ENCODE measurements at places on chromosomes 12 and 14. TPM values are rescaled to one million over a fixed set of nuclear protein-coding genes. Genes with fewer than 3 reads are reported as not detected.

DNA sequence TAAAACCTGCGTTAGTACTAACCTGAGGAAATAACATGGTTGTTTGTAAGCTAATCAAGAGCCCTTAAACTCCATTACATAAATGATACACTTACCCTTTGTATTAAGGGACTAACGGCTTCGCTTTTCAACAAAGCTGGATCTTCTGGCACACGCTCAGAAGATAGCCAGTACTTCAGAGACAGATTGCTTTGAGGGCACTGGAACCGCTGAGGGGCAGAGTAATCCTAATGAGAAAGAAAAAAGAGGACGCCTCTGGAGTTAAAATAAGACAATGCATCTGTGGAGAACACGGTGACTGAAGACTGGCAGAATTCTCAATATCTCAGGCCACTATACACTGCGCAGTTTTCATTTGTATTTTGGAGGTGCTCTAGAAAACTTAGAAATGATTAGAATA is 1.5 kb upstream of the KTN1 start:
- DNase-seq = no peak

GRCh38 chr14:90693413-90693812 is 122.8 kb downstream of the TTC7B start:
- DNase-seq = no peak

- DNase-seq = peak; percentile 44
Observed at GRCh38 chr12:31518680-31519227, 72.2 kb downstream of the DENND5B start.

GRCh38 chr14:28744126-28744525 is 22.5 kb upstream of the FOXG1 start:
- DNase-seq = no peak

DNA sequence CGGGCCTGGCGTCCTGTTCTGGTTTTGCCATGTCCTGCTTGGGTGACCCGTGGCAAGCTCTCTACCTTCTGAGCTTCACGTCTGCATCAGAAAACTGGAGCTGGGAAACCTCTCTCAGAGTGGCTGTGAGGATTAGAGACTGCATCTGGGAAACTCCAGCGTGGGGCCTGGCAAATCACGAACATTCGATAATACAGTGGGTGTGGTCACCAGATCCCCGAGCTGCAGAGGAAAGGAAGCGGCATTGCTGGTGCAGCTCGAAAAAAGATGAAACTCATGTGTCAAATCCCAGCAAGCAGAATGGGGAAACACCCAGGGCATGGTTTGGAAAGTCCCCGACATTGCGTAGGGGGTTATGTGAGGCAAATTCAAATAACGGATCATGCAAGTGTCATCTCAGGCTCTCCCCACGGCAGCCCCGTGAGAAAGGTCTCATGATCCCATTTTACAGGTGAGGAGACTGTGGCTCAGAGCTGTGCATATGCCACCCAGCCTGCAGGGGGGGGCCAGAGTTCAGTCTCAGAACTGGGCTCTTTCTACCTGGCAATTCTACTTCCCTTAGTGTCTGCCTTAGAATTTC is 98.1 kb upstream of the VRK1 start:
- no peak for DNase-seq

GRCh38 chr12:78914859-78915331 is 50.3 kb downstream of the SYT1 start:
- no peak for DNase-seq

GRCh38 chr14:106792543-106792942 is 1266.2 kb downstream of the TMEM121 start:
- no peak for DNase-seq

DNA sequence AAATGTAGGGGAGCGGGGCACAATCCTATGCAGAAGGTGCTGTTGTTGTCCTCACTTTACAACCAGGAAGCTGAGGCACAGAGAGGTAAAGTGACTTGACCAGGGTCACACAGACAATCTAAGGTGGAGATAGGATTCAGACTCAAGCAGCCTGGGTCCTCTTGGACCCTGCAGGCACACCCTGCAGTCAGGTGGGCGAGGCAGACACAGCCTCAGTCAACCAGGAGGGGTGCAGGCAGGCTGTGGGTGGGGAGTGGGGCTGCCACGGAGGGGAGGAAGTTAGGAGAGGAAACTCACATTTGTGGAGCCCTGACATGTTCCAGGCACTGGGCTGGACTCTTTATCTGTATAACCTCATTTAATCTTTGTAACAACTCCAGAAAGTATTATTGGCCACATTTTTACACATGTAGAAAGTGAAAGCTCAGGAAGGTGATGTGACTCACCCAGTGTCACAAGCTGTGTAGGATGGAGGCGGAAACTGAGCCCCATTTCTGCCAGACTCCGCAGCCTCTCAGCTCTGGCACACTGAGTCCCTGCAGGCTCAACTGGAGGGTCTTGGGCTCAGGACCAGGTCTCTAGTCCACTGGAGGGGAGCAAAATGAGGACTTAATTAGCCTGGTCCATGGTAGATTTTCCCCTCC is 24.9 kb upstream of the CHGA start:
- DNase-seq = no peak

DNA sequence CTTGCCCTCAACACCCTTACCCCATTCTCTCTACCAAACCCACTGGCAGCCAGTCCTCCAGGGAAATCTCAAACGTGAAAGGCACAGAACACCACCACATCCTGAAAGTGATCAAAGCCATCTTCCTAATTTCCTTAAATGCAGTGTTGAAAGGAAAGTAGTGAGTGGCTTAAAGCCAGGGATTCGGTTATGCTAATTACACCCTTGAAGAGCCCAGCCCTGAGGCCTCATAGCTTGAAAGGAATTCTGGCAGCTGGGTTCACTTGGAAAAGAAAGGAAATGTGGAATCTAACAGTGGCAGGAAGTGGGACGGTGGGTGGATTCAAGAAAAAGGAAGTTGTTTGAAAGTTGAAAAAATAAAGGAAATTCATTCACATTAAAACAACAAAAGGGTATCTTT is 73.0 kb upstream of the FICD start:
- no peak for DNase-seq

GRCh38 chr14:64728106-64728505 is 23.9 kb downstream of the PLEKHG3 start:
- DNase-seq = no peak

GRCh38 chr12:115341442-115341841 is 657.5 kb upstream of the TBX3 start:
- peak; percentile 79 for DNase-seq

- DNase-seq = no peak
Observed at GRCh38 chr14:74049876-74050495, 30.8 kb downstream of the BBOF1 start.

DNA sequence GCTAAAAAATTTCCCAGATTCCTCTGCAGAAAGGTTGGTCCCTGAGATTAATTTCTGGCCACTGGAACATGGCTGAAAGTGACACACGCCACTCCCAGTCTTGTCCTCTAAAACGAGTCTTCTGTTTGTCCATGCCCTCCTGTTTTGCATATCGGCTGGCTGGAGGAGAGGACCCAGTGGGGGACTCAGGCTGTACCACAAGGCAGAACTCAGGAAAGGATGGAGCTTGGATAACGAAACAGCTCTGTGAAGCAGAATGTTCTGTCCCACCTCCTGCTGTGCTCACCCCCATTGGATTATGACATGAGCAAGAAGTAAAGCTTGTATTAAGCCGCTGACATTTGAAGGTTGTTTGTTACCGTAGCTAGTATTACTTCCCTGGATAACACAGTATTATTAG is 856.2 kb downstream of the BCL11B start:
- DNase-seq = no peak

DNA sequence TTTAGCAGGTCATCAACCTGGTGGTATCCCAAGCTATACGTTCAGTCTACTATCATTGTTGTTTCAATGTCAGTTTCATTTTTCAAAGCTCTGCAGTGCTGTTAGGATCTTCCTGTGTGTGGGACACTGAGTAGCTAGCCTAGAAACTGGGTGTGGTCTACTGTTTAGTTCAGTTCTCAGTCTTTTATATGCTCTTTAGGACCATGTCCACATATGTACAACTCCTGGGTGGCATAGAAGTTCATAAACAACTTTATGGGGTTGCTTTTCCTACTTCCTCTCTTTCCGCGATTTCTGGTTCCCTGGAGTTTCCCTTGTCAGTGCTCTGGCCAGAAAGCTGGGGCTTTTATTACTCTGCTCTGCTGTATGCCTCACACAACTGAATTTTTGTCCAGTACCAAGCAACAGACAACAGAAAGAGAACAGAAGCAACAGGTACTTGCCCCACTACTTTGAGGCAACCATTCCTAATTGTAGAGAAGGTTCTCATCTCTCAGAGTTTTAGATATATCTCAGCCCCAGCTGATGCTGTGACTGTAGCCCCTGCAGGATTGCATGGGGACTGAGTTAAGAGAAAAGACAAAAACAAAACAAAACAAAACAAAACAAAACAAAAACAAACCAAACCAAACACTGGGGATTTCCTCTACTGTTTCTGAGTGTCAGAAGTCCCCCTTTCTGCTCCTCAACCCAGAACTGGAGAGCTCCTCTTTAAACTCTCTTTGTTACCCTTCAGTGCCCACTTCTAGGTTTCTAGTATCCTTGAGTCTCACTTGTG is 30.3 kb downstream of the MIS18BP1 start:
- DNase-seq = no peak

The RTRAF gene
- total RNA-seq = 131 TPM

The ASIC1 gene
- 4.1 TPM for total RNA-seq

The NPFF gene
- not detected for total RNA-seq

The GZMB gene
- 2.8 TPM for total RNA-seq

The GALNT16 gene
- 4.1 TPM for total RNA-seq

Data from mucosa of gallbladder (tissue), 1 donor.